ENCODE measurements at places on chromosomes 3 and 15.
A peak's percentile ranks its signal among the peaks of the same experiment; 100 is the strongest.

- DNase-seq = peak; percentile 29
Measured at GRCh38 chr3:178275793-178276192, 260.4 kb upstream of the KCNMB2 start.

- DNase-seq = no peak
Measured at GRCh38 chr3:46930166-46930944, 46.2 kb downstream of the CCDC12 start.

DNA sequence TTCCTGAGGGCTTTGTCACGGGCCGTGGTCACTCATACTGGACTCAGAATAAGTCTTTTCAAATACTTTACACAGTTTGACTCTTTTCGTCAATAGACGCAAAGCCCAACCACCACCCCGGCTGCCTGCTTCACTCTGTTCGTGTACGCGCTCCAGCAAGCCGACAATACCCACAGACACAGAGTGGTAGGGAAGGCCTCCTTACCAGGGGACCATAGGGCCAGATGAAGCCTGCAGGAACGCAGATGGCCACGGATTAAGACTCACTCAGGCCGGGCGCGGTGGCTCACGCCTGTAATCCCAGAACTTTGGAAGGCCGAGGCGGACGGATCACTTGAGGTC lies 29.7 kb downstream of the EFCAB12 start:
- peak; percentile 11 for DNase-seq

DNA sequence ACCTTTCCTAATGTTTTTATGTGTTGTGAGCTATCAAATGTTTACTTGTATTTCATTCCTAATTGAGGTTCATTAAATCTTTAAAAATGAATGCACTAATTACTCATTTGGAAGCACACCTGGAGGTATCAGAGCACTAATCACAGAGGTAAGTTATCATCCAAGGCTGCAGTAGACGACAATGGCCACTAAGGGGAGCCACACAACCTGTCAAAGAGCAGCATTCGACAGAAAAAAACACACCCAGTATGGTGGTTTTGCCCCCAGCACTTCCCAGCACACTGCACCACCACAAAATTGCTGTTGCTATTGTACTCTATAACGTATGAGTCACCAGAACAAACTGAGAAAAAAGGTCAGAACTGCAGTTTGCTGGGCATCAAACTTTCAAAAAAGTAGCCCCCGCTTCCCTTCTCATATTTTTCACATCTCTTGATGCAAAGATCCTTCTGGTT lies 205.9 kb upstream of the IGF1R start:
- DNase-seq = peak; percentile 89

- DNase-seq = no peak
Measured at GRCh38 chr3:188742755-188743550, 428.8 kb upstream of the TPRG1 start.

GRCh38 chr15:101198031-101198575 lies 53.7 kb downstream of the CHSY1 start:
- DNase-seq = no peak

DNA sequence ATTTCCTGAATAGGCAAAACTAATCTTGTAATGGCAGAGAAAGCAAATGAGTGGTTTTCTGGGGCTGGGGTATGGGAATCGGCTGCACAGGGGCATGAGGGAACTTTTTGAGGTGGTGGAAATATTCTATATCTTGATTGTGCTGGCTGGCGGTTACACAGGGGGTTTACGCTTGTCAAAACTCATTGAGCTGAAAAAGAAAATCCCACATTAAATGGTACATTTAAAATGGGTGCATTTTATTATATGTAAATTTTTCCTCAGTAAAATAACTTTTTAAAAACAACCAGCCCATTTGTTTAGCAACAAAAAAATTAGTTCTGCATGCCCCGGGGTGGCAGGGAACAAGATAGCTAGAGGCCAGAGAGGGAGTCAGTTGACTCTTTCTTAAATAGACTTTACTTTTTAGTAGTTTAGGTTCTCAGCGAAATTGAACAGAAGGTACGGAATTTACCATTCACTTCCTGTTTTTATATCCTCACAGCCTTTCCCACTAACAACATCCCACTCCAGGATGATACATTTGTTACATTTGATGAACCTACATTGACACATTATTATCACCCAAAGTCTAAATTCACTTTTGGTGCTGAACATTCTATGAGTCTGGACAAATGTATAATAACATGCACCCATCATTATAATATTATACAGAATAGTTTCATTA lies 41.2 kb upstream of the BCL2A1 start:
- no peak for DNase-seq

- no peak for DNase-seq
Measured at GRCh38 chr3:98540346-98540745, 8.6 kb downstream of the GPR15 start.

DNA sequence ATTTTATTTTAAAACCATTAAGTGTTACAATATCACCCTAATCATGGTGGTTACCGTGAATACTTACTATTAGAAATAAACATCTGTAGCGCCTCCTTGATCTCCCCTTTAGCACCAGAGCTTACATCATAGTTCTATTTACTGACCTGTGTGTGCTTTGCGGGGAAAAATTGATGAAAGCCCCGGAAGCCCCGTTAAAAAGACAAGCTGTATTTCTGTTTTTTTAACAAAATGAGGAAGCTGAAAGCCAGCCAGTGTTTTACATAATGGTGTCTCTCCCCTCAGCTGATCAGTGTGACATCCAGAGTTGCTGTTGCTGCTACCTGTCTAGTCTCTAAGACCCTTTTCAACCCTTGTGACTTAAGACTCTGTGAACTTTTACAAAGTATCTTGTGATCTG lies 100.8 kb downstream of the OPA1 start:
- no peak for DNase-seq

DNA sequence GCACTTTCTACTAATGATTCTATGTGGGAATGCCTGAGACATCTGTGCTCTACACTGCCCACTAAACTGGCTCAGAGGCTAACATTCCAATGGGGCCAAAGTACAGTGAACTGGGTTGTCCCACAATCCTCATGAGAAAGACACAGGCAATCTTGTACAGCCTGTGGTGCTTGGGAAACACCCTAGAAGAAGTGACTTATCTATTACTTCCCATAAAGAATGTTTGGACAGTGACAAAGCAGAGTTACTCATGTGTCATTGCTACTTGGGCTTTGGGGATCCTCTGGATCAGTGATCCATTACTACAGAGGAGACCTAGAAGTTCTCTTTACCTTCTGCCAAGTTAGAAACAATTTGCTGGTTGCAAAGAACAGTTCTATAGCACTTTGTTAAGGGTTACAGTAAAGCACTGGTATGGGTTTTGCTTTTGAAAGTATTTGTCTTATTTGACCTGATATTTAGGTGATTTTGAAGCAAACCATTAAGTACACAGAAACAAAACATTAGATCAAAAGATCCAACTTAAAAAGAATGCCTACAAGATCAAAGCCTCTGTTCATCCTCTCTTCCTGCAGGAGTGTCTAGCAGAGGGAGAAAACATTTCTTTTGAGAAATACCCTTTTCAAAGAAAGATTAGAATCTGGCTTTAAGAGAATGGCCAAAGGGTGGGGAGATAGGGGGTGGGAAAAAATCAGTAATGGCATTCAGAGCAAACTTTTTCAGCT lies 75.8 kb downstream of the CTNNB1 start:
- peak; percentile 70 for DNase-seq

All from HFFc6 (cell line).